HFF-Myc (cell line): ENCODE measurements at places on chromosomes 1 and 21.

DNA sequence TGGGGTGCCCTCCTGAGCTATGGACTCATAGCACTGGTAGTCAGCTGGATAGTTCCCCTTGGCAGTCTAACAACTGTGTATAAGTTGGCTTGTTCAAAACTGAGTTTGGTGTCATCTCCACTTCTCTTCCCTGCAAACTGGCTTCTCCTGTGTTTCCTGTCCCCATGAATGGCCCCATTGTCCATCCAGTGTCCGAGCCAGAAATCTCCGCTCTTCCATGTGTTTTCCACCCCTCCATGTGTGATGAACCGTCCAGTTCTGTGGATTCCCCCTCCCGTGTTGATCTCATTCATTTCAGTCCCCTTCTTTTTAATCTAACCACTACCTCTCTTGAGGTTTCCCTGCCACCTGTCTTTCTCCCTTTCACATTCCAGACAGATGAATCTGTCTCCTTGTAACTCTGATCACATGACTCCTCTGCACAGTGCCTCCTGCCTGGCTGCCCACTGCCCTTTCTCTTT lies 195.7 kb downstream of the ROR1 start:
- DNase-seq = no peak

DNA sequence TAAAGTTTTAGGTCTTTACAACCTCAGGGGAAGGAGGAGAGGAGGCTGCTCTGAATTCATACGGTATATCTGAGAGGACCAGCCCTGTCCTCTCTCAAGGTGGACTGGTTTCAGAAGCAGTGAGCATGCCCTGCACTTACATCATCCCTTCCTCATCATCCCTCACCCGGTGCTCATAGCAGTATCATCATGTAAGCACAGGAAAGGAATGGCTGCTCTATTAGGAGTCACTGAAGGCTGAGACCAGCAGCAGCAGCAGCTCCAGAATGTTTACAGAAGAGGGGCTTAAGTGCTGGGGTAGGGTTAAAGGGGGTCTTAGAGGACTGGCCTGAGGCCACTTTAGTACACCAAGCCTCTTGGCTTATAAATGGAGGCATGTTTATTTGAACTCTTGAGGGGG lies 185.9 kb downstream of the AK5 start:
- DNase-seq = no peak

GRCh38 chr1:205961405-205961804 lies 18.1 kb upstream of the SLC26A9 start:
- DNase-seq = no peak

DNA sequence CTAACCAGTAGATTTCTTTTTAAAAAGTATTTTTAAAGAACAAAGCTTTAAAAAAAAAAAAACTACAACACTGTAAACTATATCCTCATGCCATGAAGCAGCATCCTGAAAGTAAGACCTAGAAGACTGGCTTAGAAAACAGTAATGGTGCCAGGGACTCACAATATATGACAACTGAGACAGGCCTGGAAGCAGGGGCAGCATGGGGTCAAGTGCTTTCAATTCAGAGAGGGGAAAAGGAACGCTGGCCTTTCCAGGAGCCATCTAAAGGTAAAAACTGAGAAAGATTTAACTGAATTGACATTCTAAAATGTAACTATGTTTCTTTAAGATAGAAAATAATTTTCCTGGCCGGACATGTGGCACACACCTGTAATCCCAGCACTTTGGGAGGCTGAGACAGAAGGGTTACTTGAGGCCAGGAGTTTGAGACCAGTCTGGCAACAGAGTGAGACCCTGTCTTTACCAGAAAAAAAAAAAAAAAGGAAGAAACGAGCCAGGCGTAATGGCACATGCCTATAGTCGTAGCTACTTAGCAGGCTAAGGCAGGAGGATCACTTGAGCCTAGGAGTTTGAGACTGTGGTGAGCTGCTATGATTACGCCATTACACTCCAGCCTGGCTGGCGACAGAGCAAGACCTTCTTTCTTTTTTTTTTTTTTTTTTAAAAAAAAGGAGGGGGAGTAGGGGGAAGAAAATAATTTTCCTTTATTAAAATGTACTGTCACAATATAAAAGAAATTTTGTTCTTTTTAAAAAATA lies 54.1 kb downstream of the SLC35D1 start:
- DNase-seq = no peak

- no peak for DNase-seq
Observed at GRCh38 chr1:109193653-109194590, 19.8 kb upstream of the SARS1 start.

GRCh38 chr1:55699228-55699627 lies 484.1 kb upstream of the USP24 start:
- no peak for DNase-seq

DNA sequence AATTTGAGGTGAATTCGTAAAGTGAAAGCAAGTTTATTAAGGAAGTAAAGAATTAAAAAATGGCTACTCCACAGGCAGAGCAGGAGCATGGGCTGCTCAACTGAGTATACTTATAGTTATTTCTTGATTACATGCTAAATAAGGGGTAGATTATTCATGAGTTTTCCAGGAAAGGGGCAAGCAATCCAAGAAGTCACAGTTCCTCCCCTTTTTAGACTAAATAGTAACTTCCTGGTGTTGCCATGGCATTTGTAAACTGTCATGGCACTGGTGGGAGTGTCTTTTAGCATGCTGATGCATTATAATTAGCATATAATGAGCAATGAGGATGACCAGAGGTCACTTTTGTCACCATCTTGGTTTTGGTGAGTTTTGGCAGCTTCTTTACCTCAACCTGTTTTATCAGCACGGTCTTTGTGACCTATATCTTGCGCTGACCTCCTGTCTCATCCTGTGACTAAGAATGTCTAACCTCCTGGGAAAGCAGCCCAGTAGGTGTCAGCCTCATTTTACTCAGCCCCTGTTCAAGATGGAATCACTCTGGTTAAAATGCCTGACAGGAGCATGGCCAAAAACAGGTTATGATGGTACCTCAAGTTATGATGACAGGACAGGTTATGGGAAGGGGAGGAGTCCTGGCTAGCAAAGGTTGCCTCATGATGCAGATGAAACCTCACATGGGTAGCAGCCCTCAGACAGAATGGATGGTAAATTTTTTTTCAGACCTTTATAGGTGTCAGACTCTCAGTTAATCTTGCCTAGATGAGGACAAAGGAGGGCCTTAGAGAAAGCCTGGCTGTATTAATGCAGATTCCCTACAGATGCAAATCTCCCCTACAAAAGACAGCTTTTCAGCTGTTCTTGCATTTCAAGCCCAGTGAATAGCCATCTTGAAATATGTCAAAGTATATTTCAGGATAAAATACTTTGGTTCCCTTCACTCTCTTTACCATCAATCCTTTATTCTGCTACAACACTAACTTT lies 49.7 kb downstream of the SIPA1L2 start:
- no peak for DNase-seq

DNA sequence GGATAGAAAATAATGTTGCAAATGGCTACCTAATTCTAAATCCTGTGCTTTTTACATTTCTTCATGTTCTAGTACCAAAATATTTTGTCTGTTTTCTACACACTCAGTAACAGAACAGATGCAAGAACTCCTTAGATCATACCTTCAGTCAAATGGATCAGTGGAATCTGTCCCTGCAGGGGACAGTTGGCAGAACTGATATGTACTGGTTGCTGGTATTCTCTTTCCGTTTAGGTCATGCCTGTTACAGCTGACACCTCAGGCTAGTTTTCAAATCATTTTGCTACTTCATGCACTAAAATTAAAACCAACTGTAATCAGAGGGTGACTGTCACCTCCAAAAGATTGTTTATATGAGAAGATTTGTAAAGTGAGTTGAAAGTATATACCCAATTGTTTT lies 109.2 kb downstream of the TNNI3K start:
- no peak for DNase-seq

DNA sequence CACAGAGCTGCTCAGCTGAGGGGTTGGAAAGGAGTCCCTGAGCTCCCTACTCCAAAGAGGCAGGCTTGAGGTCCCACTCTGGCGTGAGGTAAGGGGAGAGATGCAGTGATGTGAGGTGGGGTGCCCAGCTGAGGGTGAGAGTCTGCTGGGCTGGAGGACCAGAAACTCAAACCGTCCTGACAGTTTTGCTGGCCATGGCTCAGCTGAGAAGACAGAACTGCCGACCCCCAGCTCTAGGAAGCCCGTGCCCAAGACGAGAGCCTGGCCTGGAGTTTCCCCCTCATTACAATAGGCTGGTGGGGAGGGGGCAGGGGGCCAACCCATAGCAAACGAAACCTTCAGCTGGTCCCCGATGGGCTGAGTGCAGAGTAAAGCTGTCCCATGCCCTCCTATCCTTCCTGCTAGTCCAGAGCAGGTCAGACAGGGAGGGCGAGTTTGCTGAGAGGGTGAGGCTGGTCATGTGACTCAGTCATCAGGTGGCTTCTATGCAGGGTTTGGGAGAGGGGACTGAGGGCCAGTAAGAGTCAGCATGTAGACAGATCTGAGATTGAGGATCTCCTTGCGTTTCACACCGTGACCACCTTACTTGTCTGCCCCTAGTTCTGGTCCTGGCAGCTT lies 129.3 kb downstream of the PRDM2 start:
- DNase-seq = no peak

- DNase-seq = no peak
Observed at GRCh38 chr1:175848329-175848728, 104.9 kb upstream of the TNR start.

- no peak for DNase-seq
Observed at GRCh38 chr1:156740237-156740740, 599 bp downstream of the MRPL24 start.
